ENCODE measurements at places on chromosomes 4 and X. TPM values are rescaled to one million over a fixed set of nuclear protein-coding genes. Genes with fewer than 3 reads are reported as not detected.

- DNase-seq = no peak
Measured at GRCh38 chrX:55379396-55379795, 72.5 kb upstream of the MAGEH1 start.

- DNase-seq = no peak
Measured at GRCh38 chr4:30181918-30182317, 538.3 kb upstream of the PCDH7 start.

- DNase-seq = no peak
Measured at GRCh38 chr4:37661772-37662171, 24.4 kb downstream of the RELL1 start.

ETDB gene
- total RNA-seq = not detected

FGA gene
- total RNA-seq = not detected

AKAP4 gene
- not detected for total RNA-seq
